ENCODE measurements at places on chromosomes 6 and 20.

- no peak for DNase-seq
Measured at GRCh38 chr6:109235481-109236038, 140.3 kb downstream of the CEP57L1 start.

DNA sequence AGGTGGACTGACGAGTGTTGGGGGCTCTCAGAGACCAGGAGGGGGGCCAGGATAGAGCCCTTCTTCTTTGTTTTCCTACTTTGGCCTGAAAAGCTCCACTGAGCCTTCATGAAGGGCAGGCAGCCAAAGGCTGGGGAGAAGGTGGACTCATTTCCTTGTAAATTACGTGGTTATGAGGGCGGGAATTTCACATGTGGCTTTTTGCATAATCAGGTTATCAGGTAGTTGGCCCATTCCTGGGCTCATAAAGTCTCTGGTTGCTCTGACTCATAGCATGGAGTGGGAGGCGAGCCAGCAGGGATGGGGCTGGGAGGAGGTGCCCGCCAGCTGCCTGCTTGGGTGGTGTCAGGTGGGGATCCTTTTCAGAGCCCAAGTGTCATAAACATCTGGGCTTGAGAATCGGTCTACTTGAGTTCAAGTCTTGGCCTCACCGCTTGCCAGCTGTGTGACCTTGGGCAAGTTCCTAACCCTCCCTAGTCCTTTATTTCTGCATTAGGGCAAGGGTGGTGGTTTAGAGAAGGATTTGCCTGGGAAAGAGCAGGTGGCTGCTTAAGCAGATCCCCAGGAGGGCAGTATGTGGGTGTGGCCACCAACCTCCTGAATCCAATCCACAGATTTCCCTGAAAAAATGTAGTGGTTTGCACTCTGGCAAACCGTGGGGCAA, 26.5 kb upstream of the RNF24 start:
- no peak for DNase-seq

- no peak for DNase-seq
Measured at GRCh38 chr6:41092421-41093140, 19.8 kb downstream of the NFYA start.

DNA sequence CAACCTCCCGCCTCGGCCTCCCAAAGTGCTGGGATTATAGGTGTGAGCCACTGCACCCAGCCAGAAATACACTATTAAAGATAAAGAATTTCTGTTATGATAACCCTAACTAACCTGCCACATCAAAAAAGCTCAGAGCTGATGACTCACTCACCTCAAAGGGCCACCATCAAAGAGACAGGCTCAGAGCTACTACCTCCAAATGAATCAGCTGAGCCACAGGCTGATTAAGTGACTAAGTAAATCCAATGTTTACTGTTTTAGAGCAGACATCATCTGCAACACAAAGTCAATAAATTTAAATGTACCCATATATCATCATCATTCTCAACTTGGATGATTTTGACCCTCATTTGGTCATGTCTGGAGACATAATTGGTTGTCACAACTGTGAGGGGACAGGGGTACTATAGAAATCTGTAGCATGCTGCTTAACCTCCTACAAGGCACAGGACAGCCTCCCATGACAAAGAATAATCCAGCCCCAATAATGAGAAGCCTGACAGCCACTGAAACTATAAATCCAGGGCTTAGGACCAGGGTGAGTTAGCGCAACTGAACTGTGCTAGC, 106.5 kb downstream of the ATP9A start:
- DNase-seq = peak; percentile 17

DNA sequence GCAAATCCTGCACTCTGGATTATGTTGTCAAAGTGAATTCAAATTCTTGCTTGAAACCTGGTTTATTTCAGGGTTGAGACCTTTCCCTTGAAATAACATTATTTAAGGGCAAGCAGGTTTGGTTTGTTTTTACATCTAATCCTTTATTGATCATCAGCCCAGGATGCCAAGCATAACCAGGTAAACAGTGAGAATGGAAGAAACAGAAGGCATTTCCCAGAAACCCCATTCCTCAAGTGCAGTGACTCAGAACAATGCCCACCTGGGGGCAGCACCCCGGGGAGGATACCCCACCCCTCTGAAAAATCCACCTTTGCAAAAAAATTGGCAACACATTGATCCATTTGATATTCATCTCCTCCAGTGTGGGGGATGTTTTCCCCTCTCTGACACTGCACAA, 32.5 kb downstream of the POFUT1 start:
- DNase-seq = no peak

- no peak for DNase-seq
Measured at GRCh38 chr20:63367446-63368055, 6.4 kb upstream of the CHRNA4 start.

GRCh38 chr6:53611889-53612288, 53.7 kb downstream of the KLHL31 start:
- no peak for DNase-seq
